ENCODE measurements at places on chromosomes 3 and 15. TPM values are rescaled to one million over a fixed set of nuclear protein-coding genes. Genes with fewer than 3 reads are reported as not detected.

Gene SMAD6
- 7.8 TPM for total RNA-seq

Gene DLL4
- 15.9 TPM for total RNA-seq

- no peaks in the 10 kb centered on the region for H3K27me3 ChIP-seq
- H3K4me3 ChIP-seq, result peak overlapping the region; percentile 37
- H3K27ac ChIP-seq, result no peak overlapping the region
- H3K4me1 ChIP-seq, result peaks cover 3% of the 10 kb centered on the region
These were observed 928 bp downstream of the CEP97 start for GRCh38 chr3:101725194-101725889.

- no peaks in the 10 kb centered on the region for H3K4me1 ChIP-seq
- no peaks in the 10 kb centered on the region for H3K36me3 ChIP-seq
- no peaks in the 10 kb centered on the region for H3K27me3 ChIP-seq
These were observed 31.8 kb upstream of the CRTC3 start for GRCh38 chr15:90497912-90498311.

Gene ST3GAL6
- total RNA-seq, result 6.0 TPM

GRCh38 chr3:196406811-196407470 lies 25.3 kb downstream of the UBXN7 start:
- H3K36me3 ChIP-seq, result peaks cover 12% of the 10 kb centered on the region
- H3K4me3 ChIP-seq, result no peak overlapping the region
- DNase-seq, result no peak

DNA sequence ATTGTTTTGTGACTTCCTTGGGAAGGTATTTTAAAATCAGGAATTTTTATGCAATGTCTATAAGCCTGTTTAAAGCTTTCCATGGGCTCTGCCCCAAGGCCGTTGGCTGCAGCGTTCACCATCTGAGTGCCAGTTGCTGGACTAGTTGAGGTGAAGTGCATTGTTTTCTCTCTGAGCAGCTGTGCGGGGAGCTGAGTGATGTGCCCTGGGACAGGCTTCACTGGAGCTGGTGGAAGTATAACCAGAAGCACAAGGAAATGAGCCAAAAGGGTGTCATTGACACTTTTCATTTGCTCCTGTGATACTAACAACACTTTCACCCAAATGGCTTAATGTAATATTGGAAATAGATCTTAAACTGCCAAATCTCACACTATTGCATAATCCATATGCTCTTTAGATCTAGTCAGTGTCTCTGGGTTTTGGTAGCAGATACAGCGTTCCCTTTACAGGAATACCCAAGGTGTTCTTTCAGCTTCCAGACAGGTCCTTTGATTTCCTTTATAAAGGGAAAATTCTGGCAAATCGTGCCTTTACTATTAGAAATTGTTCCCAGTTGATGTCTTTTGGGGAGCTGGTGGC lies 29.2 kb downstream of the APH1B start:
- H3K4me3 ChIP-seq, result no peak overlapping the region
- no peaks in the 10 kb centered on the region for H3K4me1 ChIP-seq
- no peak overlapping the region for H3K27ac ChIP-seq
- H3K36me3 ChIP-seq, result peaks cover 44% of the 10 kb centered on the region
- H3K27me3 ChIP-seq, result no peaks in the 10 kb centered on the region
- DNase-seq, result no peak

DNA sequence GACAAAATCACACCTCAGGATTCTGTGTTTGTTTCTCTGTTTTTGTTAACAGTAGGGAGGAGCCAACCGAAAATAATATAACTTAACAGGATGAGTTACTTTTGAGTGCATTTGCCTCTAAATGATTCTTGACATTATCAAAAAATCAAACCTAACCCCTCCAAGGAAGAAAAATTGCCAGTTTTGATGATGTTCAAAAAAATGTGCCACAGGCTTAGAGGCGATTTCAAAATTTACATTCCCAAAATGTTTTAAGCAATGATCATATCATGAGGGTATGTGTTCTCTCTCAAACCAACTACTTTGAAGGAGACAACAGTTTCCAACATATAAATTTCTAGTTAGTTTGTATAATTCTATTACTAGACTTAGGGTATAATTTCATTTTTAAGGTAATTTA lies 6.7 kb downstream of the VGLL3 start:
- no peak for DNase-seq
- peaks cover 6% of the 10 kb centered on the region for H3K27me3 ChIP-seq
- no peaks in the 10 kb centered on the region for H3K4me1 ChIP-seq
- H3K36me3 ChIP-seq, result no peaks in the 10 kb centered on the region
- H3K27ac ChIP-seq, result no peak overlapping the region

Gene GREM1
- total RNA-seq, result 0.69 TPM
